Ureter (tissue), 1 donor: ENCODE measurements at places on chromosomes 11 and 22. TPM values are rescaled to one million over a fixed set of nuclear protein-coding genes. Genes with fewer than 3 reads are reported as not detected.

The MRGPRX3 gene
- total RNA-seq = not detected

The POLD3 gene
- 21.8 TPM for total RNA-seq

The HSPA8 gene
- total RNA-seq = 1,206 TPM

The RFPL3 gene
- not detected for total RNA-seq

DNA sequence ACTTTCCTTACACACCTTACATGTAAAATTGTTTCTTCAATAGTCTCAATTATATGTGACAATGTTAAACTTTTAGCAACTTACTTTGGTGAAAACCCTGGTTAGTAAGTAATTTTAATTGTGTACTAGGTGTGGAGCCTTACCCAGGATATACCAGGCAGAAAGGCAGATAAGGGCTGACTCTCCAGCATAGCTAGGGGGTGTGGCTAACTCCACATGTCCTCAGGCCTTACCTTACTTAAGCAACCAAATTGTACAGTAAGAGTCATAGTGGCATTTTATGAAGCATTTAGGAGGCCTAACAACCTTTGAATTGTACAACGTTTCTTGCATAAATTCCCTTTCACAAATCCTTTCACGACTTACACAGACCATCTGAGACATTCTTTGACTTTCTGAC, 118.2 kb upstream of the OR9Q1 start:
- DNase-seq = no peak

DNA sequence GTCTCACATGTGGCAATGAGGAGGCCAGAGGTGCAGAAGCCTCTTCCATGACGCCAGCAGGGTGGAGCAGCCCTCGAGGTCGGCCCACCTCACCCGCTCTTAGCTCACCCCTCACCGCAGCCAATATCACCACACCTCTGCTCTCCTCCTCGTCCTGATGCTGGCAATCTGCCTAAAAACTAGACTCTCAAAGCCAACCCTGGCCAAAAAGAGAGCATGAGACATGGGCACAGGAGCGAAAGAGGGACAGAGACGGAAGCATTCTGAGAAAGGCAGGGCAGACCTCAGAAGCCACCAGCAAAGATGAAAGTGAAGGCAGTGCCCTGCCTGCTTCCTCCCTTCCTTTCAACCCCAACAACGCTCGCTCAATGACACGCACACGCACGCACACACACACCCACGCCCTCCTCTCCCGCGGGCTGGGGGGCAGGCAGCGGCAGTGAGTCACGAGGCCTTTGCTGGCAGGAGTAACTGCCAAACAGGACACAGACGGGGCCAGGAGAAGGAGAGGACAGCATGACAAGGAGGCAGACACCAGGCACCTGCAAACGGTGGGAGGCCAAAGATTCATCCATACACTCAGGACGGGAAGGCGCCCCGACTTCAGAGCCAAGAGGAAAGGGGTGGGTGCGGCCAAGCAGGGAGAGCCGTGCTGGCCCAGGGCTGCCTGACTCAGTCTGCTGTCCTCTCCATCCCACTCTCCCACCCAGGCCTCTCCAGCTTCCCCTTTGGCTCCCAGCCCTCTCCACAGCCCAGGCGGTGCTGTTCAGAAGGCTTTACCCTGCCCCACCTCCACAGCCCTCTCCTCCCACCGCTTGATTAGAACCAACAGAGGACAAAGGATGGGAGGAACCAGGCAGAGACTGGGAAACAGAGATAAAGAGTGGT, 11.4 kb downstream of the IGSF9B start:
- DNase-seq = no peak

- no peak for DNase-seq
Observed at GRCh38 chr11:34150494-34151151, 45.2 kb downstream of the NAT10 start.

- no peak for DNase-seq
Observed at GRCh38 chr11:12669930-12670329, 4.3 kb upstream of the TEAD1 start.

GRCh38 chr11:8062781-8063257, 18.2 kb upstream of the TUB start:
- DNase-seq = no peak

- DNase-seq = no peak
Observed at GRCh38 chr11:70303070-70303469, 32.6 kb downstream of the PPFIA1 start.
